ENCODE measurements at places on chromosomes 2 and 18.

DNA sequence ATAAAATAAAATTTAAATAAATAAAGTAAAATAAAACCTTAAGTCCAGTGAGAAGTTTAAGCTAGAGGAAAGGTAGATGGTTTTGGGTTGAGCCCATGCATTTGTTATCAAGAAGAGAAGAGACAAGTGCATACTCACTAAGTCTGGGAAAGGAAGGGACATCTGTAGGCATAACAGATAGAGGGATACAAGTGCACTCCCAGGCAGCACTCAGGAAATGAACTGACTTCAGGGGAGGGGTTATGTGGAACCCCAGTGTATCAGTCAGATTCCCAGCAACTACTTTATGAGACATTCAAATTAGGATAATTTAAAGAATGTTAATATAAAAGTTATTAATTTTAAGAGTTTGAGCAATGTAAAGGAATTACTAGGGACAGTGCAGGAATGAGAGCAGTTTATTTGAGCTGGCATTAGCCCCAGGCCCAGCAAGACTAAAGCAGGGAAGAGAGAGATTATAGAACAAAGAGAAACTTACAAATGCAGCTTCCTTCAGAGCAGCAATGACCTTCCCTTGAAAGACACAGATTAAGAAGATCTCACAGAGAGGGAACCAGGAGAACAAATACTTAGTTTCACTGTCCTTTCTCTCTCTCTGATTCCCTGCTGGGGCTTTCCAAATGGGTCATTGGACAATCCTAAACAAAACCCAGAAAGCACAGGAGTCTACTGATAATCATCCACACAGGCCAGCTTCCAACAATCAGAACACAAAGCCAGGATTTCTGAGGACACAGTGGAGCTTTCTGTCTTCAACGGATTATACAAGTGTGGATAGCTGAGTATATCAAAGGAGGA lies 109.7 kb downstream of the ERBB4 start:
- DNase-seq: no peak

GRCh38 chr2:42868874-42869273 lies 76.5 kb upstream of the HAAO start:
- no peak for DNase-seq

- DNase-seq: no peak
These were observed 15.3 kb downstream of the TM4SF20 start for GRCh38 chr2:227363756-227364155.

DNA sequence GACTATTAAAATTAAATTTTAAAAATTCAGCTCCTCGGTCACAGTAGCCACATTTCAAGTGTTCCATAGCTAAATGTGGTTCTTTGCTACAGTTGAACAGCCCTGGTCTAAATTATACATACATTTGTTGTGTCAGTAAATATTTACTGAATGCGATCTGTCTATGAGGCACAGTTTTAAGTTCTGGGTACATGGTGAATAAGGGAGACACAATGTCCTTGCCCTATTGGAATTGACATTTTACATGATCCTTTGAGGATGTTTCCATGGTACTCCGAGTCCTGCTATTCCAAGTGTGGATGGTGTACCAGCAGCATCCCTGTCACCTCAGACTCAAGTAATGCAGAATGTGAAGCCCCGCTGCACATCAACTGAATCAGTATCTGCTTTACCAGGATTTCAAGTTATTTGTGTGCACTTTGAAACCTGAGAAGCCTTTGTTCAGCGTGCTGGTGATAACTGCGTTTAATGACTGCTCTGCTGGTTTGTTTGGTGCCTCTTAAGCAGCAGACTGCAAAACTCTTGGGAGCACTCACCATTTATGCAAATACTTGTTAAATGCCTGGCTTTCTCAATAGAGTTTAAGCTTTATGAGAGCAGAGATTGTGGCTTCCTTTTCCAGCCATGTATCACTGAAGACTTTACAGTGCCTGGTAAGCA lies 1.5 kb downstream of the GALNT1 start:
- no peak for DNase-seq

- peak; percentile 33 for DNase-seq
These were observed 9.8 kb upstream of the DNAJC27 start for GRCh38 chr2:24981411-24982136.

- DNase-seq: no peak
These were observed 69.1 kb upstream of the B3GNT7 start for GRCh38 chr2:231326404-231326803.

DNA sequence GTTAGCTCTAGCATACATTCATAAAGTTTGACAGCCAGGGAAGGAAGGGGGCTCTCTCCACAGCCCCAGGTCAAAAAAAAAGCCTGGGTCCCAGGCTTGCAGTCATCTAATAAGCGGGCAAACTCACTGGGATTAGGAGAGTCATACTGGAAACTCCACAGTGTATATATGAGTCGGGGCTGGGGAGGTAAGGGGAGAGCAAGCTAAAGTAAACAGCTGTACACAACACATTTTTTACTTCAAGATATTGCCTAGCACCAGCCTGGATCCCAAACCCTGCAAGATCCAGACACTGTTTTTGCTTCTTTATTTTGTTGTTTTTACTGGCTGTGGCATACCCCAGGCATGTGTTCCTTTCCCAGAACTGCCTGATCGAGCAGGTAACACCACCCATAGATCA lies 291.3 kb upstream of the TANK start:
- DNase-seq: peak; percentile 44

DNA sequence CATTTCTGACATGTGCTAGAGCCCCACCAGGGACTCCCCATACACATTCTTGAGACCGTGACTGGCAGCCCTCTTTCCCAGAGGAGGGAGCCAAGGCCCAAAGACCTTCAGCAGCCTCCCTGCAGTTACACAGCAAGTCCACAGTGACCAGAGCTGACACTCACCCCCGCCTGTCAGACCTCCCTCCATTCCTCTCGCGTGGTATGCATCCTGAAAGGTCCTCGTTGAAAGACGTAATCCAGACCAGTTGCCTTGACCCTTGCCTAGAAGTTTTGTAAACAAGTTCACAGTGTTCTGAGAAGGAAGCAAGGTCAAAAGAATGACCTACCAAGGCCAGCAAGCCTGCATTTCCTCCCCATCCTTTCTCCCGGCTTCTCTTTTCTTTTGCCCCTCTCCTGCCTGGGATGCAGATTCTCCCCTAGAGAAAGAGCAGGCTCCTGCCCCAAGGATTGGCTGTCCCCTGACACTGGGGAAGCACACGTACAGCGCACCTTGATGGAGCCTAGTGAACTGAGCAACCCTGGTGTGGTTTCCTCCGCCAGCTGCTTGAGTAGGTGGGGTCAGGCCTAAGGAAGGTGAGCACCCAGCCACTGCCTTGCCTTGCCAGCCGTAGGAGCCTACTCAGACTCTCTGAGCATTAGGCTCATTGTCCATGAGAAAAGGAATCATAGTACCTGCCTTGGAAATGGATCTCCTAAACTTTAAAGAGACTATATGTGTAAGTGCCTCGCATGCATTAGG lies 18.3 kb downstream of the TRIB2 start:
- no peak for DNase-seq

DNA sequence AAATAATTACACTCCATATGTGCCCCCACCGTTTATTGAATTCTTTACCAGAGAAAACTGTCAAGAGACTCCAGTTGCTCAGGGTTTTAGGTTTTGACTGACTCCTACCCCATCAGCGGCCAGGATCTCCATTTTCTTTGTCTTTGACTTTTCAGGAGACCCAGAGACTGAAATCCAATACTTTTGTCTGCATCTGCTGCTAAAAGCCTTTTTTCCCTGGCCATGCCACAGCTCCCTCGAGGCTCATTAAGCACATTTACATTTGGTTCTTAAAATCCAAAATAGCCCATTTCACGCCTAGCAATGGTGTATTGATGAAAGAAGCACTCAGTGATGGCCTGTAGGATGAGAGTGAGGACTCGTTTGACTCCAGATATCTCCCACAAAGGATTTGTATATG lies 332.6 kb upstream of the ACVR2A start:
- DNase-seq: no peak

DNA sequence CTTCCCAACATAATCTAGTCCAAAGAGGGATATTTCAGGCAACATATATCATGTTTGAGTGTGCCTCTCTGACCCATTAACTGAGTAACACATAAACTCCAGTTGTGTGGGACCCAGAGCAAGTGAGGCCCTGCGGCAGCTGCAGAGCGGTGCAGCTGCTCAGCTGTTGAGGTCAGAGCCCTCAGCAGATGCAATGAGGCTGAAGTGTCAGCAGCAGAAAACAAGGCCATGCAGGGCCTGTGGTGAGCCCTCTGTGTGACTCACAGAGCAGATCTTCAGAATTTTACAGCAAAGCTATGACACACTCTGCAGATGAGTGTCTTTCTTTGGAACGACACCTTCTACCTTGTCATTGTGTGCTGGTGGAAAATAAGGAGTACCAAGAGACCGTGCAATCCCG lies 168.5 kb downstream of the CBLN2 start:
- no peak for DNase-seq

GRCh38 chr18:23422751-23423418 lies 30.2 kb upstream of the RIOK3 start:
- peak; percentile 23 for DNase-seq

DNA sequence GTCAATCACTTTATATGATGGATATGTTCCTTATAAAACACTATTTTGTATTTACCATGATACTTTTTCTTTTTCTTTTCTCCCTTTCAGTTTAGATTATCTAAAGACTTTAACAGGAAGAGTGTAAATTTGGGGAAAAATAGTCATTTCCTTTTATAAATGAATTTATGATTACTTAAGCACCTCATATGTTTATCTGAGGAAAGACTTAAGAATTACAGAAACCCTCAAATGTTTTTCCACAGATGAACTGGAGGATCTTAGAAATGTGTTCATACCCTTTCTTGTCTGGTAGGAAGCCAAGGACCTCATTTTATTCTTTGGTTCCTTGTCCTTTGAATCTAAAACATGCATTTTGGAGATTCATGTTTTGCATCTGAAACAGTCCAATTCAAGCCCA lies 36.7 kb downstream of the MAPRE2 start:
- no peak for DNase-seq

DNA sequence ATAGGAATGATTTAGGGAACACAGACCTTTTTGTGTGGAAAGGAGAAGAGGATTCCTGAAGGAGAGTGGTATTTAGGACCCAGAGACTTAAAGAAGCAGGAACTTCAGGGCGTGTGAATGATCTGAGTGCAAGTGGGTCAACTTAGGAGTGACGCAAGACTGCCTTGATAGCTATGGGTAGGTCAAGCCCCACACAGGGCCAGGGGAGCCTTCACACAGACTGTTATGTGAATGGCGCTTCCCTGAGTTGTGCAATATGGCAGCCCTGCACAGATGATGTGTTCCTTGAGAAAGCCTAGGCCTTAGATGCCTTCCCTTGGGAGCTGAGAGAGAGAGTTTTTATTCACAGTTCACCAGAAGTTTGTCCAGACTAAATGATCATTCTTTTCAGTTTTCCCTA lies 47.1 kb upstream of the IGFBP5 start:
- no peak for DNase-seq

GRCh38 chr18:2139691-2140090 lies 431.6 kb downstream of the METTL4 start:
- peak; percentile 74 for DNase-seq

- DNase-seq: peak; percentile 11
These were observed 18.8 kb upstream of the ENOSF1 start for GRCh38 chr18:731185-731584.

DNA sequence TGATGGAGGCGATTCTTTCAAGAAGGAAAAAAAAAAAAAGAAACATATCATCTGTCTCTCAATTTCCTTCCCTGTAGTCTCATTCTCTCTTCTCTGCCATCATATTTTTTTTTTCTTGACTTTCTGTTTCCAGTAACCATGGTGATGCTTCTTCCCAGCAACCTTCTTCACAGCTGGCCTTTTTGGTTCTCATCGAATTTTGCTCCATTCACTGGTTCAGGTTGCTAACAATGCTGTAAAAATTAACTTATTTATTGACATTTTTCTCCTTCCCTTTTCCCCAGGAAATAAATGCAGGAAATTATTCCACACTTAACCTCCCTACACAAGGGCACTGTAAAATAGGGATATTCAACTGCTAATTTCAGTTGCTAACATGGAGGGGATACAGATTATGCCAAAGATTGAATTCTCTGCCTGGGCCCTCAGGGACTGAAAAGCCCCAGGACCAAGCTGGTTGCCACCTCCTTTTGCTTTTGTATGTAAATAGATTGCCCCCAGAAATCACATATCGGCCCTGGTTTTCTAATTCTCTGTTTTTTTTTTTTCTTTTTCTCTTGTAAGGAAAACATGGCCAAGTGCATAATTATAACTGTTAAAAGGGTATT lies 154.7 kb downstream of the MAP2 start:
- no peak for DNase-seq

- no peak for DNase-seq
These were observed 37.8 kb downstream of the COMMD1 start for GRCh38 chr2:61943251-61943650.

DNA sequence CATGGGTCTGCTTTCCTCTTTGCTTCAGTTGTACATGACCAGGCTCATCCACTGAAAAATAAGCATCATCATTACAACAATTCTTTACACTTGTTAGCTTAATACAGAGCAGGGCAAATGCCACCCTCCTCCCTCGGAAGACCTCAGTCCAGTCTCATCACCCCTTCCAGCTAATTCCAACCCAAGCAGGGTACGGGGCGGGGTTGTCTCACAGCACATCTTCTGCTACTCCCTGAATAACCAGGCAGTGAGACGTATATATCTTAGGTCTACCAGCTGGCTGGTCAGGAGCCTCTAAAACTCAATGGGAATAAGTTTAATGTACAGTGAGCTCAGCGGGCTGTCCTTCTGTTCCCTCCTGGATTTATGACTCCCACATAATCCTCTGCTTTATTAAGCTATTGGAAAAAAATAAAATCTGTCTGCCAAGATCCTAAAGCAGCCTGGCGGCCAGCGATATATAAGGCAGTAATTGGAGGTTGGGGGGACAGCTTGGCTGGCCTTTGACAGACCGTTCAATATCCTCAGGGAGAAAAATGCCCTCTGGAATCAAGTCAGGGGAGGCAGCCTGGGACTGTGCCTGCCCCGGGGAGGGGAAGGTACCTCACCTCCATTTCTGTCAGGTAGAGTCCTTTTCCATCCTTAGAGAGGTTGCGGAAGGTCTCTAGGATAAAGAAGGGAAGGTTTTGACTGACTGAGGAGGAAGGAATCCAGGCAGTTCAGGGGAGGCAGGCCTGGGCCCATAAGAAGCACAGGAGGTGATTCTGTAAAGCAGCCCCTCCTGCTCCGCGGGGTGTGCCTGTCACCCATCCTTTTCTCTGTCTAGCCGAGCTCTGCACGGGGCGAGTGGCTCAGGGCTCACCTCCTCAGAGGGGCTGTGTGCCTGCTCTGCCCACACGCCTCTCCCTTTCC lies 76.3 kb downstream of the CAPN13 start:
- DNase-seq: no peak

- DNase-seq: no peak
These were observed 379.6 kb downstream of the FBXO15 start for GRCh38 chr18:73768043-73768442.
